ENCODE measurements at places on chromosomes 7 and 10. TPM values are rescaled to one million over a fixed set of nuclear protein-coding genes. Genes with fewer than 3 reads are reported as not detected.

DNA sequence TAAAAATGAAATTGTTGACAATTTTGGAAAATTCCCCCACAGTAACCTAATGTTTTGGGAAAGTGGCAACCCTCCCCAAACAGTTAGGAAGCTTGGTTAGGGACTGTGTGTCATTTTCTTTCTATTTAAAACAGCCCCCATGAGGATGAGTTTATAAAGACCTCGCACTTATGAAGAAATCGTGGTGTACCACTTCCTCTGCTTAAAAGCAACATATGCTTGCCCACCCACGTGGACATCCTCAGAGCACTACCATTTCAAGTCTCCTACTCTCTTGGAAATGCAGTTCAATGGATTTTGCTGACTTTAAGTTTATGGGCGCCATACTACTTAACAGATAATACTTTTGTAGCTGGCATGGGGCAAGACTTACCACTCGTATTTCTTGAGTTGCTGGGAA is 223.8 kb downstream of the DYNC1I1 start:
- no peak for DNase-seq

Gene PMS2
- total RNA-seq = 37.1 TPM

- DNase-seq = no peak
Observed at GRCh38 chr7:2956526-2957368, 86.9 kb downstream of the CARD11 start.

GRCh38 chr7:73933091-73933490 is 72.1 kb downstream of the TMEM270 start:
- no peak for DNase-seq

Gene ATG9B
- 0.94 TPM for total RNA-seq

GRCh38 chr7:89104748-89105685 is 309.5 kb upstream of the TEX47 start:
- DNase-seq = no peak

Gene DNAH11
- not detected for total RNA-seq

All from OCI-LY7 (cell line).